ENCODE measurements at places on chromosomes 12 and 14.

DNA sequence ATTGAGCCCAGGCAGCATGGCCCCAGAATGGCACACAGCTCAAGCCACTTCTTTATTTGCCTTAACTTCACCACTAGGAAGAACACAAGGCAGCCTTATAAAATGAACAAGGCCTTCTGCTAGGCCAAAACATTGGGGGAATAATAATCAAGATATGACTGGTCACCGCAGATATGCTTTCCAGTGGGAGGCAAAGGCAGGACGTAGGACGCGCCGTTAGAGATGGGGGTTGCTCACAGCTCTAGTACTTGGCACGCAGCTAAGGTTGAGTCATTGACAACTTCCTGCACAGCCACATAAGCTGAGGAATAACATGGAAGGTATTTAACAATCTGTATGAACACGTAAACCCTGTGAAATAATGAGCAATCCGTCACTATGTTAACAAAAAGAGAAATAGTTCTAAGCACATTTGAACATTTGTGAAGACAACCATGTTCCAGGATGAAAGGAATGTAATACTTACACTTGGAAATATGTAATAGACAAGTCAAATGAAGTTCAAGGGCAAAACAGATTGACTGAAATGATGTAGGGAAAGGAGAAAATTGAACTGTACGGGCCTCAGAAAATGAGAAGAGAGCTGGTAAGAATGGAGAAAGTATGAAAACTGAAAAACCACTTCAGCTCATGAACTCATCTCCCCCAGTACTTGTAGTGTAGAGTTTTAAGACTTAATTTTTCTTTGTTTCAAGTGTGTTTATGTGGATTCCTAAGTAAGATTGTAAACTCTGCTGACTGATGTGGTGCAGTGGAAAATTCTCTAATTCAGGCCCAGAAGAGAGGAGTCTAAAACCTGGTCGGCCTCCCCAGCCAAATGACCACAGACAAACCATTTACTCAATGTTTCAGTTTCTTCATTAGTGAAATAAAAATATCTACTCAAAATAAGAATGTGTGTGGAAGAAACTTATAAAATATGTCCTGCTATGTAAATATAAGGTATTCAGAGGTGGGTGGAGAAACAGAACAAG is 59.3 kb upstream of the CCDC91 start:
- peak; percentile 84 for DNase-seq

GRCh38 chr14:79971330-79971729 is 240.0 kb downstream of the DIO2 start:
- no peak for DNase-seq

- DNase-seq = no peak
Measured at GRCh38 chr12:113171543-113171942, 13.7 kb downstream of the DDX54 start.

DNA sequence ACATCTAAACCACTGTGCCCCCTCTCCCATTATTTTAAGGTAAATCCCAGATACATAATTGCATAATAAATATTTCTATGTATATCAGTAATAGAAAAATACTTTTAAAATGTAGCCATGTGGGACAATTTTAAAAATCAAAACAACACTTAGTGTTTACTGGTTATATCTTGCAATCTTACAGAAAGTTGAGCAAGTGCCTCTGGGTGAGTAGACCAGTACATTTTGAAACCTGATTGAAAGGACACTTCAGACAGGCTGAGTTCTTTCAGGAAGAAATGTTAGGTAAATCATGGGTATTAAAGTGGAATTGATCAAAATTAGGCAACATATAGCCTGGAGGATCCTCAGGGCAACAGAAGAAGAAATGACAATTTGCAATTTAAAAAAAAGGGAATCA is 7.2 kb downstream of the SLC38A4 start:
- DNase-seq = no peak

- no peak for DNase-seq
Measured at GRCh38 chr14:84152452-84152851, 1377.5 kb upstream of the FLRT2 start.

- no peak for DNase-seq
Measured at GRCh38 chr12:6386491-6386890, 2.5 kb downstream of the LTBR start.

GRCh38 chr14:100524233-100524932 is 62.8 kb downstream of the BEGAIN start:
- DNase-seq = no peak

DNA sequence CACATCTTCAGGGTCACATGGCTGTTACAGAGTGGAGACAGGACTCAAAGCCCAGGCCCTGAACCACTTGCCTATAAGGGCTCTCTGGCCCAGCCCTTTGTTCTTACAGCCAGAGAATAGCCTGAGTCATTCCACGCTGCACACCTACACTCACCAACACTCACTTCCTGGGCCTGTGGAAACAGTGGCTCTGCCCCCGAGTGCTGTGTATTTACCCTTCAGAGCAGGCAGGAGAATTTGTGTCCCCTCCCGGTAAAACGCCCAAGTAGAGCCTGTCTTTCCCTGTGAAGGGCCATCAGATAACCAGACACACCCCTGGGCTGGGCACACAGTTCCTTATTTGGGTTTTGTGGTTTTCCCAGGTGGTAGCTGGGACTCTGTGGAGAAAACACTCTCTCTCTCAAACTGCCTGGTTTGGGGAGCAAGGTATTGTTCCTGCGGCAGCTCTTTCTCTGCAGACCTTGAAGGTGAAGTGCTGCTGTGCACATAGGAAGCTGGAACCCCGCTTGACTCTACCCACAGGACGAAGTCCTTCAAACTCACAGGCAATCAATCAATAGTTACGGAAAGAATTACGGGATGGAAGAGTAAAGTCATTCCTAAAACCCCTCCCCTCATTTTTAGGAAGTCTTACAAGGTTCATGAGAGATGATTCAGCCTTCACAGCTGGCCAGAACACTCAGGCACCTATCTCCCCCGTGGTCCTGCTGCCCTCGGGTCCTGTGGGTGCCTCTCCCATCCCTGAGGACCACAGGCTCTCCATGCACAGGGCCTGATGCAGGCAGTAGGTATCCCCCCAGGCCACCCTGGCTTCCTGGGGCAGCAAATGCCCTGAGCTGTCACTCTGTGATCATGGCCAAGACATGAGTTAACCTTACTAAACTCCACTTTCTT is 20.3 kb downstream of the FIGNL2 start:
- no peak for DNase-seq

DNA sequence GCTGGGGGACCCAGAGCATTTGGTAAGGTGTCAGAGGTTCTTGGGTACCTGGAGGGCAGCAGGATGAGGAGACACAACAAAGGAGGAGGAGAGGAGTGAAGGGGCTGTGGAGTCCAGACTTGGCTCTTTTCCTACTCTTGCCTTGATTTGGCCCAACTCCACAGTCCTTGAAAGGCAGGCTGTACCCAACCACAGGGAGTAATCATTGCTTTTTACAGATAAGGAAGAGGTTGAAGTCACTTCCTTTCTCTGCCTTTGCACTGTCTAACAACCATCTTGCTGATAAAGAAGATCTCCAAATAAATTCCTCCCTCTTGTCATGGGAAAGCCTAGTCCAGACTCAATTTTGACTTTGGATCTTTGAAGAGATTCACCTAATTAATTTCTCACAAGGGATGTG is 226.8 kb upstream of the HMGA2 start:
- DNase-seq = no peak

GRCh38 chr12:6318440-6318879 is 8.0 kb downstream of the PLEKHG6 start:
- no peak for DNase-seq

DNA sequence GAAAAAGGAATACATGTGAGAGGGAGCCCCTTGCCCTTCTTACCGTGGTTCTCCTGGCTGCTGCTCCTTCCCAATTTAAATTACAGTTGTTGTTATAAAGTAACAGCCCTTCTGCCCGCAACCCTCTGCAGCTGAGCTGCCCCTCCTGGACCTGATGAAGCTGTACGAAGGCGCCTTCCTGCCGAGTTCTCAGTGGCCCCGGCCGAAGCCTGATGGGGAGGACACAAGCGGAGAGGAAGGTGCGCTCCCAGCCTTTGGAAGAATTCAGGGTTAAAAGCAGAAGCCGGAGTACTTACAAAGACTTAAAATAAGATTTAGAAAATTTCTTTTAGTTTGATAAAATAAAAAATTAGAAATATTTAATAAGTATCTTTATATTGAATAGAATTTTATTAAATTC is 55.2 kb downstream of the EP400 start:
- no peak for DNase-seq

GRCh38 chr14:24130380-24130716 is at the start of gene FITM1:
FITM1 (plus strand) TSS chr14:24130659; CDS start chr14:24131564, 905 bp downstream.
- DNase-seq = no peak

GRCh38 chr12:131355361-131356245 is 355.3 kb upstream of the SFSWAP start:
- DNase-seq = no peak

DNA sequence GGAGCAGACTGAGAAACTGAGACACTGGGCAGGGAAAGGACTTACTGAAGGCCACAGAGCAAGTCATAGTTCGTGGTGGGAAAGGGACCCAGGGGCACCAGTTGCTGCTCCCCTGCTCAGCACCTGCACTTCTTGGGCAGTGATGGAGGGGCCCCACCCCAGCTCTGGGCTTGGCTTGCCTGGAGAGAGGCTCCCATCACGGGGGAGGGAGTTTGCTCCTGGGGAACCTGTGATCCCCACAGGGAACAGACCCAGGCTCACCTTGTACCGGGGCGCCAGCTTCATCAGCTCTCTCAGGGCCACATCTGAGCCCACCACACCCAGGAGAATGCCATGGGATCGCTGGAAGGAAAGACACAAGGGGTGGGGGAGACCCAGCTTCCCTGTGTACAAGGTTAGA is 39.8 kb downstream of the CACNA2D4 start:
- DNase-seq = no peak

GRCh38 chr12:57456145-57456700 is 1.1 kb downstream of the INHBE start:
- DNase-seq = peak; percentile 73

GRCh38 chr12:56933826-56934625 is at the start of gene SDR9C7:
SDR9C7 (minus strand) TSS chr12:56934408; CDS start chr12:56934261, 147 bp downstream.
- DNase-seq = no peak

DNA sequence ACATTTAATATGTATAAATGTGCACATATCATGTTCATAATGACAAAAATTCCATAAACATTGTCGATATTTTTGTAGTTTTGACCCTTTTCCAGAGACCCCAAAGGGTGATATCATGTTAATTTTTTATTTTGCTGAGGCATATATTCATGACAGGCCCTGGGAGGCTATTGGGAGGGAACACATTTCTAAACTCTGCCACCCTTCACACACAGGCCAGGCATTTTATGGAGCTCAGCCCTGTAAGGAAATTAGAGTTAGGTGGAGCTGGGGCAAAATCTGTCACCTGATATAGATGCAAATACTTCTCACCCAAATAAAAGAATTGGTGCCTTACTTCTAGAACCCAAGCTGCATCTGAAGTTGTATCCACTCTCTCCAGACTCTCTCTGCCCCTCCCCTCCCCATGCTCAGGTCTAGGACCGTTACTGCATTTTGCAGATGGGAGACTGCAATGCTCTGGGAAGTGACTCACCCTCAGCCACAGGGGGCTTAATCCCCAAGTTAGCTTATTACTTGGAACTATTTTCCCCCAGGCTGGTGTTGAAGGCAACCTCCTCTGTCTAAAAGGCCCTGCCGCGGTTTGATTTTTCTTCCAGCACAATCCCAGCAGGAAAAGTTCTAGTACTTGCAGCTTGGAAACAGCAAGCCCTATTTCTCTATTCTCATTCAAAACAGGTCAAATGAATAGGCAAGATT is 238.9 kb downstream of the EMP1 start:
- peak; percentile 92 for DNase-seq

DNA sequence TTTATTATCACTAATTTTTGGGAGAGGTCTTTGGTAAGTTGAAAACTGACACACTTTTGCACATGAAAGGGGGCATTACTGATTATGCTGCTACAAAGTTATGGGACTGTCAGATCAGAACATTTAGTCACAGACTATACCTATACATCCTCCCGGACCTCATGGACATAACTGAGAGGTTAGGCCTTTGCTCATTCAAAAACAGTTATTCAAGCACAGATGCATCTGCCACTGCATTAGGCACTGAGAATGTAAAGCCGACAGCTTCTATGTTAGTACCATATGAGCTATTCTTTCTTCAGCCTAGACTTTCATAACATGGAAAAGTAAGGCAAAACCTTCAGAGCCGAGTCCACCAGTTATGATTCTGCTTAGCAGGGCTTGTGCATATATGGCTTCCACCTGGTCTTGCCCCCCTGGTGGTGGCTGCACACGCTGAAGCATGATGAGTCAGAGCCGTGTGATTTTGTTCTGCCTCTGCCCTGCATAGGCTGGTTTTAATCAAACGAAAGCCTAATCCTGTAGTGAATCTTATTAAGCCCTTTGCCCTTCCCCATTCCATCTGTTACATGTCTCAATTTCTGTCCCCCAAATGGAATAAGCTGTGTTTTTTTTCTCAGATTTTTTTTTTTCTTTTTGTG is 21.8 kb upstream of the RNU6-8 start:
- DNase-seq = peak; percentile 54

GRCh38 chr12:117547209-117547608 is 185.8 kb upstream of the NOS1 start:
- no peak for DNase-seq

DNA sequence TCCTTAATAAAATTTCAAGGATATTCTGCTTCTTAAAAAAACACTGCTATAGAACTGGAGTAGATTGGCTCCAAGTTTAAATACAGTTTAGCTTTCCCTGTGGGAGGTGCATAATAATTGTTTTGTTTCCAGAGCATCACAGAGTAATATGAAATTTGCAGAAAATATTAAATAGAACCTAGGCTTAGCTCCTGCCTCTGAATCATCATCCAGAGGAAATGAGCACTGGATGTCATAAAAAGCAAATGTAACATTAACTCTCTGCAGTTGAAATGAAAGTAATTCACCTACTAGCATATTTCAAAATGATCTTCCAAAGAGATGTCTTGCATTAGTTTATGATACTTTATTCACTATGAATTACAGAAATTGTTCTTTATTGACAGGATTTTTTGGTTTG is 769.8 kb downstream of the C12orf50 start:
- no peak for DNase-seq

- DNase-seq = no peak
Measured at GRCh38 chr12:117098361-117099217, 627 bp downstream of the TESC start.

DNA sequence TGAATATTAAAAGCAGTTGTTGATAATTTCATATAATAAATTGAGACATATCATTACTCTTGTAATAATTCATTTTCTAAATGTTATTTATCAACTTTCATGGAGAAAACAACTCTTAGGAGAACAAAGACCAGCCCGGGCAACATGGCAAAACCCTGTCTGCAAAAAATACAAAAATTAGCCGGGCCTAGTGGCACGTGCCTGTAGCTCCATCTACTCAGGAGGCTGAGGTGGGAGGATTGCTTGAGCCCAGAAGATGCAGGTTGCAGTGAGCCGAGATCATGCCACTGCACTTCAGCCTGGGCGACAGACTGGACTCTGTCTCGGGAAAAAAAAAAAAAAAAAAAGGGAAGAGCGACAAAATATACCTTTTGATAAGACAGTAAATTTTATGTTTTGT is 21.2 kb downstream of the SLC35E3 start:
- DNase-seq = no peak
